HepG2 (cell line): ENCODE measurements at places on chromosomes 3 and 15.

DNA sequence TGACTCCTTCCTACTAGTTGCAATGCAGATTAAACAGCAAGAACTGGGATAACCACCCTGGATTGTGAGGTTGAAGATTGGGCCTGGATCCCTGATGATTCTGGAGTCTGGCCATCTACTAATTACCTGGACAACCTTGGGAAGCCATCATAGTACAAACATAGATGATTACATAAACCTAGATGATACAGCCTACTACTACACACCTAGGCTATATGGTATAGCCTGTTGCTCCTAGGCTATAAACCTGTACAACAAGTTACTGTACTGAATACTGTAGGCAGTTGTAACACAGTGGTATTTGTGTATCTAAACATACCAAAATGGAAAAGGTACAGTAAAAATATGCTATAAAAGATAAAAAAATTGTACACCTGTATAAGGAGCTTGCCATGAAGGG is 48.0 kb downstream of the NSUN3 start:
- no peak for DNase-seq
- H3K4me3 ChIP-seq = no peak overlapping the region
- no peaks in the 10 kb centered on the region; the same call in 1 of the 2 replicates for H3K36me3 ChIP-seq
- no peak overlapping the region for H3K27ac ChIP-seq

DNA sequence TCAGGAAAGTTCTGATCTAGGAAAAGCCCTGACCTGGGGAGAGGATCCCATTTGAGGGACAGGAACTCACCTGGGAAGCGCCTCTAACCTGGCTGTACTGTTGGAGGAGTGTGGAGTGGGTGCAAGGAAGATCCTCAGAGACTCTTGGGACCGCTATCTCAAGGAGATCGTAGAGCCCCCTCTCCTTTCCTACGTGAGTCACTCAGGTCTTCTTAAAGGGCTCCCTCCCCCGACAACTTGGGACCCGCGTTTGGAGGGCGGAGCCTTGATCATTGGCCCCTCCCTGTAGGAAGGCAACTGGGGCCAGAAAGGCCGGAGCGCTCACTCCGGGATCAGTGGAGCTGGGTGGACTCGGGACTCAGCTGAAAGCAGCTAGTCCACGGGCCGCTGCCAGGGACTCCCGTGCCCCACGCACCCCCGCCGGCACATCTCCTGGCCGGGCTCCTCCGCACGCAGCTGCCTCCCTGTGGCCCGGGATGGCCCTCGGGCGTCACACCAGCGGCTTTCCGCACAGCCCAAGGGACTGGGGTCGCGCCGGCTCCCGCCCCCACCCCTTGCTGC is 520 bp downstream of the SLC26A6 start:
- peaks cover 13% of the 10 kb centered on the region; the same call in 1 of the 2 replicates for H3K36me3 ChIP-seq
- H3K4me3 ChIP-seq = peak overlapping the region; percentile 71
- peak overlapping the region; percentile 74 for H3K27ac ChIP-seq
- DNase-seq = peak; percentile 35
- H3K27me3 ChIP-seq = no peaks in the 10 kb centered on the region; the same call in 2 of the 3 replicates
- peaks cover 66% of the 10 kb centered on the region for H3K4me1 ChIP-seq

DNA sequence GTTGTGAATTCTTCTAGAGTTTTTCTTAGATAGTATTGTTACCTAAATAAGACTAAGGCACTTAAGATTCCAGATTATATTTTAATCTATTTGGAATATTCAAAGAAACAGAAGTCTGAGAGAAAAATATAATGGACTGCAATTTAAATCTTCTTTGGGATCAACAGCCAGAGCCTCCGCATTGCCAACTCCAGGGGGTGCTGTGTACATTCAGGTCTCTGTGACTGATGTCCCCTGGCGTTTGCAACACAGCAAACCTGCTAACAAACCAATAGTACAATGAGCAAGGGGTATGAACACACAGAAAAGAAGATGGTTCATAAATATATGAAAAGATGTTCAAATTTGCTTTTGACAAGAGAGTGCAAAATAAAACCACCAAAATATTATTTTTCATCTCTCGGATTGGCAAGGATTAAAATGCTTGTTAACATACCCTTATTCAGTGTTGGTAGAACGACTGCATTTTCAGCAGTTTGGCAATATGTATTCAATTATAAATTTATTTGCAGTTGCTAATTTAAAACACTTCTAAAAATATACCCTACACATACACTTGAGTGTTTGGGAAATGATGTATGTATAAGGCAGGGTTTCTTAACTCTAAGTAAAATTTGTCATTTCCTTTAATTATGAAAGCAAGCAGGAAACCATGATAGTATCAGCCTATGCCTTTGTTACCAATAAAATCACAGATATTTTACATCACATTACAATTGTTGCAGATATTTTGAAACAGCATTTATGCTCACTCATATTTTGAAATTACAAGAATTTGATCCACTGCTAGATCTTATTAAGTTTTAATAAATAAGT is 16.1 kb upstream of the TM4SF1 start:
- H3K4me3 ChIP-seq = no peak overlapping the region
- no peaks in the 10 kb centered on the region for H3K36me3 ChIP-seq
- H3K4me1 ChIP-seq = peaks cover 98% of the 10 kb centered on the region
- peak; percentile 81 for DNase-seq

DNA sequence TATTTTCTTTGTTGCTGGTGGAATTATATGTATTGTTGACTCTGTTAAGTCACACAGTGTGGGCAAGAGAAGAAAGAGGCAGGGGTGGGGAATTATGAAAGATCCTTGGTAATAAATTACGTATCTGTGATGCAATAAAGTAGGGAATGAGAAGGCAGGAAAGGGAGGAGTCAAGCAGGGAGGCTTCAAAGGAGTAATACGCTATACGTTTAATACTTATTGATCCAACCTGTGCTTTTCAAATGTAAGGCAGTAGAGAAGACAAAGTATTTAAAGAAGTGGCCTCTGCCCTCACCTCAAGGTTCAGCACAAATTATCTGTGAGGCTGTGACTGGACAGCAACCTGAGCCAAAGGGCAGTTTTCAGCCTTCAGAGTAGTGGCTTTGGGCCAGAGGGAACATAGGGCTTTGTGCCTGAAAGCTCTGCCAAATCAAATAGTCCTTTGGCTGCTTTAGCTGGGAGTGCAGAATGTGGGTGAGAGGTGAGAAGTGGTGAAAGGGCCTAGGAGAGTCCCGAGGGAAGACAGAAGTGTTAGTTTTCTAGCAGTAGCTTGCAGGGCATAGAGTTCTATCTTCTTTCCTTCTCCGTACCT is 1.2 kb upstream of the PLIN1 start:
- peak overlapping the region; percentile 85 for H3K27ac ChIP-seq
- peak; percentile 80 for DNase-seq
- H3K36me3 ChIP-seq = no peaks in the 10 kb centered on the region

DNA sequence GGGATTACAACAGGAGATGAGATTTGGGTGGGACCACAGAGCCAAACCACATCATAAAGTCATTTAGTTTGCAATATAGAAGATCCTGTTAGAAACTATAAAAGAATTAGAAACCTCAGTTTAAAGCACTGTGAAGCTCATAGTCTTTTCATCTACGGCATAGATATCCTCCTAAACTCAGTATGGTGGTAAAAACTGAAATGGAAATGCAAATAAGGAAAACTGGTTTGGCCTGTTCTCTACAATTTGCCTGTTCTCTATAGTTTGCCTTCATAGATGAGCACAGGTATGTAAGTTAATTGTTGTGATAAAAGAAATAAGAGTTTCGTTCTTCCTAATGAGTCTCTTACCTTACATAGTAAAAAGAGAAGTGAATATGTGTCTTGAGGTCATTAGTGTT is 331.6 kb upstream of the ARL6 start:
- H3K4me3 ChIP-seq = no peak overlapping the region
- H3K4me1 ChIP-seq = no peaks in the 10 kb centered on the region
- H3K27me3 ChIP-seq = no peaks in the 10 kb centered on the region
- DNase-seq = no peak
